ENCODE measurements at places on chromosomes 13 and 19.
A peak's percentile ranks its signal among the peaks of the same experiment; 100 is the strongest.

- DNase-seq, result no peak
Measured at GRCh38 chr19:29886586-29886985, 55.5 kb upstream of the URI1 start.

- peak; percentile 57 for DNase-seq
Measured at GRCh38 chr19:49890349-49891311, 6.1 kb downstream of the IL4I1 start.

- DNase-seq, result no peak
Measured at GRCh38 chr13:27023385-27024073, 148.1 kb downstream of the USP12 start.

DNA sequence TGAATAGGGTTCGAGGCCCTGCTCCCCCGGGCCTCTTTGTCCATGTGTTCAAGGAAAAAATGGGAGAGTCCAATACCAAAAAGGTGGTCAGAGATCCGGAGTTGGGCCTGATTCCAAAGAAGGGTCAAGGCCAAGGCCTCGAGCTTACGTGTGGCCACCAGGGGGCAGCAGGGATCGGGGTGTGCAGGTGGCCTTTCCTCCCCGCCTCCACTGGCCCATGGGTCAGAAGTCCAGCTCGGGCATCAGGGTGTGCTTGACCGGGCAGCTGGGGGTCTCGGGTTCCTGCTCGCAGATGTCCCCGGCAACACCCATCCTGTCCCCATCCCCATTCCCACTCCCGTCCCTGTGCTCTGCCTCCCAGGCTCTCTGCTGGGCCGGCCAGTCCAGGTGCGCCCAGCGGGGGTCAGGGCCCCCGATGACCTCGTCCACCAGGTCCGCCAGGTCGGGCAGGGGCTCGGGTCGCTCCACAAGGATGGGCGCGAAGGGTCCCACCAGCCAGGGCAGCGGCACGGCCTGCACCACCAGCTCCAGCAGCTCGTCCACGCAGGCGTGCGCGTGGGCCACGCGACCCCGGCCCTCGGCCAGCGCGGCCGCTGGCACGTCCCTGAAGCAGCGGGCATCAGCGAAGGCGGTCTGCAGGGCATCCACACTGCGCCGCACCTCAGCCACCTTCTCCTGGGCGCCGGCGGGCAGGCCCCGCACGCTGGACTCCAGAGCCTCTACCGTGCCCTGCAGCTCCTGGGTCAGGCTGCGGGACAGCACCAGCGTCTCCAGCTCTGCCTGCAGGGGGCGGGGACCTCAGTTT, 5.2 kb upstream of the PLIN4 start:
- no peak for DNase-seq

DNA sequence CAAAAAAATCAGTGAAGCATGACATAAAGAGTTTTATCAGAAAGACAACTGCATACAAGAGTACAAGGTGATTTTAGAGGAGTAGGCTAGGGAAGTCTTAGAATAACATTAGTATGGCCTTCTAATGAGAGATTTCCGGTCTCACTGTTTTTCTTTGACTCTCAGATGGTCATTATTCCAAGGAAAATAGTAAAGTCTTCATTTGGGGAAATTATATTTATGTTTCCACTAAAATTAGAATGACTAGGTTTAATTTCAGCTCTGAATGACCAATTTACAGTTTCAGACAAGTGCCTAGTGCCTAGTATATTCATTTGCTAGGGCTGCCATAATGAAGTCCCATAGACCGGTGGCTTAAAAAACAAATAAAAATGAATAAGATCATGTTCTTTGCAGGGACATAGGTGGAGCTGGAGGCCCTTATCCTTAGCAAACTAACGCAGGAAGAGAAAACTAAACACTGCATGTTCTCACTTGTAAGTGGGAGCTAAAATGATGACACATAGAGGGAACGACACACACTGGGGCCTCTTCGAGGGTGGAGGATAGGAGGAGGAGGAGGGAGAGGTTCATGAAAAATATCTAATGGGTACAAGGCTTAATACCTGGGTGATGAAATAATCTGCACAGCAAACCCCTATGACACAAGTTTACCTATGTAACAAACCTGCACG, 303.1 kb downstream of the PCDH9 start:
- DNase-seq, result no peak

Measured in activated naive CD8-positive, alpha-beta T cell treated with anti-CD3 and anti-CD28 coated beads for 36 hours (primary cell).